ENCODE measurements at places on chromosomes 6 and 20.

- no peak for DNase-seq
Observed at GRCh38 chr6:53829698-53830221, 35.0 kb downstream of the LRRC1 start.

DNA sequence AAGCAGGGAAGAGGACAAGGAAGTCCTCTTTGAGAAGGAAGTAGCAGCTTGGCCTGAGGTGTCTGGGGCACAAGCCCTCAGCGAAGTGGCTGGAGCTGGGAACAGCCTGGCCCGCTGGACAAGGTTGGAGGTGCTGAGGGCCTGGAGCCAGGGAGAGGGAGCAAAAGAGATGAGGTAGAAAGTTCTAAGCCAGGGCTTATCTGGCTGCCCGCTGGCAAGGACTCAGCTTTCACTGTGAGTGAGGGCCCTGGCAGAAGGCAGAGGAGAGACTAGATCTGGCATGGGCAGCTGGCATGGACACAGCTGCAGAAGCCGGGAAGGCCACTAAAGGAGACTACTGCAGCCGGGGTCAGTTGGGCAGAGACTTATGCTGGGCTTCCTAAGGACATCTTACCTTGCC is 21.8 kb upstream of the PCMTD2 start:
- no peak for DNase-seq

DNA sequence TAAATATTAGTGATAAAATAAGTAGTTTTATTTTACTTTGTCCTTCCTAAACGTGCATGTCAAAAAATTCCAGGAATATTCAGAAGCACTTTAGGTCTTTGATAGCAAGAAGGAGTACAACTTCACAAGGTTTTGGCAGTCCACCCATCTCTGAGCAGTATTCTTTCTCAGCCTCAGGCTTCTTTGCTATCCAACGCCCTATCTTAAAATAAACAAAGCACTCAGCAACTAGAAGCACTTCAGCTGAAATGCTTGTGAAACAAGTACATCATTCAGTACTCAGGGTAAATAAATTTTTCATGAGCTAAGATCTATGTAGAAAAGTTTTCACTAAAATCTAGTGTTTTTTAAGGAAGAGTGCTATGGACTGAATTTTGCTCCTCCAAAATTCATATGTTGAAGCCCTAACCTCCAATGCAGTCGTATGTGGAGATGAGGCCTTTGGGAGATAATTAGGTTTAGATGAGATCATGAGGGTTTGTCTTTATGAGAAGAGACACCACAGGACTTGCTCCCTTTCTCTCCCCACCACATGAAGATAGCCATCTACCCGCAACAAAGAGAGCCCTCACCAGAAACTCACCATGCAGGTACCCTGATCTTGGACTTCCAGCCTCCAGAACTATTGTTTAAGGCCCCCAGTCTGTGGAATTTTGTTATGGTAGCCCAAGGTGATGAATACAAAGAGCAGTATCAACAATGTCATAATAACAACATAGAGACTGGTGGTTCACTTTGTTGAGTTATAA is 539.1 kb downstream of the TFAP2A start:
- DNase-seq: no peak

GRCh38 chr6:24600903-24601302 is 45.1 kb downstream of the KIAA0319 start:
- DNase-seq: no peak

DNA sequence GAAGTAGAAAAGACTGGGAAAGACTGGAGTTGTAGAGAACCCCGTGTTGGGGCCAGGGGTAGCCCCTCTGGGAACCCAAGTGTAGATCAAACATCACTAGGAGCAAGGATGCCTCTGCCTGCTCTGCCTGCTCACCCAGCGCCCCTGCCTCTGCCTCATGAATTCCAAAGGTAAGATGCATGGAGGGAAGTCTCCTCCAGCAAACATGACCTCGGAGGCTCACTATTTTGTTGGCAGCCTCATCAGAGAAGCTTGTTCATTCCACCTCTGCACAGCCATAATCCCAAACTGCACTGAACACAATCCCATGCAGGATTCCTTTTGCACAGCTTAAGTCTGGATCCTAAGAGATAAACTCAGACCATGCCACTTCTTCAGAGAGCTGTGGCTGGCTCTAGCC is 4.9 kb downstream of the FRS3 start:
- no peak for DNase-seq

DNA sequence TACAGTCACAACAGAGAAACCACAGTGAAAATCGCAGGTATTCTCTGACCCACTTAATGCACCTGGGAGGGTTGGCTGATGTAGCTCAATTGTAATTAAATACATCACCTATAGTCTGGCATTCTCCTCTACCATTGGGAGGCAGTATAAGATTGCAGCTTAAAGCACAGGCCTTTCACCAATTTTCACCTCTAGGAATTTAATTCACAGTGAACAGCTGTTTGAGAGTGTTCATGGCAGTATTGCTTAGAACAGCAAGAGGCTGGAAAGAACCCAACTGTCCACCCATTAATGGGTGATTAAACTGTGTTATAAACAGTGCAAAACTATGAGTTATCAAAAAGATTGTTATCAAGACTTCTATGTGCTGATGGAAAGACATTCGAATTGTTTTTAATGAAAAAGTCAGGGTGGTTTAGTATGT is 2.0 kb downstream of the EDEM2 start:
- DNase-seq: peak; percentile 60

DNA sequence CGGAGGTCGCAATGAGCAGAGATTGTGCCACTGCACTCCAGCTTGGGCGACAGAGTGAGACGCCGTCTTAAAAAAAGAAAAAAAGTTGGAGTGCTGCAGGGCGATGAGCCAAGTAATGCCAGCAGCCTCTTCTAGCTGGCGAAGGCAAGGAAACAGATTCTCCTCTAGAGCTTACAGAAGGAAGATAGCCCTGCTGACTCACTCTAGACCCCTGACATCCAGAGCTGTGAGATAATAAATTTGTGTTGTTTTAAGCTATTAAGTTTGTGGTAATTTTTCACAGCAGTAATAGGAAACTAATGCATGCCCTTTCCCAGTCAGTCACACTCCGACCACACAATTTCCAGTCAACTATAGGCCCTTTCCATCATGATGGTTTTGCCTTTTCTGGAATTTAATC is 16.4 kb downstream of the PRSS16 start:
- no peak for DNase-seq

DNA sequence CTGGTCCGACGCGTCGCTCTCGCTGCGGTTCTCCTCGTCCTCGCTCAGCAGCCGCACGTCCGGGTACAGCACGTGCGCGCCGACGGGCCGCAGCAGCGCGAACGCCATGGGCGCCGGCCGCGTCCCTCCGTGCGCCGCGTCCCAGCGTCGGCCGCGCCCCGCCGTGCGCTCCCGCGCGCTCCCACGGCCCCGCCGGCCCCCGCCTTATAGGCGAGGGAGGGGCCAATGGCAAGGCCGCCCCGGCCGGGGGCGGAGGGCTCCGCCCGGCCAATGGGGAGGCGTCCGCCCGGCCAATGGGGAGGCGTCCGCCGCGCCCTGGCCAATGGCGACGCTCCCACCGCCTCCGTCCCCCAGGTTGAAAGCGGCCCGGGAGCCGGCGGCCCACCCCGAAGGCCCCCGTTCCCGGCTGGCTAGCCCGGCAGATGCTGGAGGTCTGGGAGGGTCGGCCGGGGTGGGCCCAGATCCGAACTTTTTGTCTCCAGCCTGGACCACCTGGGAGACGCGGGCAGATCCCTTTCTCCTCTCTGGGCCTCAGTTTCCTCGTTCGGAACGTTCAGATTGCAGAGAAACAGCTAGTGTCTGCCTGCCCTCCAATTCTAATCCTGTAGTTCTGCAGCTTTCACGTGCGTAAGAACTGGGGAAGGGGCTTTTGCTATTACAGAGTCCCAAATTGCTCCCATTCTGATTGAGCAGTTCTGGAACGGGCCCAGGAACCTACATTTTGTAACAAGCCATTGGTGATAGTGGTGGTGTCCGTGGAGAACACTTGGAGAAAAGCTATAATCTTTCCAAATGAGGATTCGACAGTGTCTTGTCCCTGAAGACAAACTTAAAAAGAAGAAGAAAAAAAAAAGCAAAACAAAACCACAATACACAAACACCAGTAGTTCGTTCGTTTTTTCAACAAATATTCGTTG is at the start of gene TCF15:
TSS of gene TCF15 (minus strand) at position 180 of the 917 bp plus-strand sequence. CDS start at position 108, 72 bp downstream.
- DNase-seq: peak; percentile 69

GRCh38 chr6:96611342-96611991 is 48.5 kb downstream of the FHL5 start:
- DNase-seq: no peak

GRCh38 chr6:138290423-138290962 is 72.2 kb upstream of the PBOV1 start:
- DNase-seq: no peak

- peak; percentile 53 for DNase-seq
Observed at GRCh38 chr6:45483021-45483420, 105.3 kb upstream of the SUPT3H start.

- DNase-seq: no peak
Observed at GRCh38 chr6:159089443-159089842, 44.7 kb upstream of the TAGAP start.

GRCh38 chr6:21680611-21681010 is 87.1 kb downstream of the SOX4 start:
- no peak for DNase-seq

DNA sequence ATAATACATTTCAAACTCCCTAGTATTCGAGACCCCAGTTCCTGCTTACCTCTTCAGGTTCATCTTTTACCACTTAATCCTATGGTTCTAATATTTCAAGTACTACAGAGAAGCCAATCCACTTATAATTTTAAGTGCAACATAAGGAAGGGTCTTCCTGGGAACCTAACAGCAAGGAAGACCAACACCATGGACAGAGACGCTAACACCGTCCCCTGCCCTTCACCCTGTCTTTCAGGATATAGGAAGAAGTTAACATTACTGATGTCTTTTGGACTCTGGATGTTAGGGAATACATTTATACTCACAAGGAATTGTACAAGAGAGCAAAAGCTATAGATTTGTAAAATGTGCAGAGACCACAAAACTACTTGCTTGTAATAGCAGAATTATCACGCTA is 565.0 kb upstream of the CHD6 start:
- no peak for DNase-seq

- no peak for DNase-seq
Observed at GRCh38 chr6:45988635-45989034, 27.0 kb downstream of the CLIC5 start.

DNA sequence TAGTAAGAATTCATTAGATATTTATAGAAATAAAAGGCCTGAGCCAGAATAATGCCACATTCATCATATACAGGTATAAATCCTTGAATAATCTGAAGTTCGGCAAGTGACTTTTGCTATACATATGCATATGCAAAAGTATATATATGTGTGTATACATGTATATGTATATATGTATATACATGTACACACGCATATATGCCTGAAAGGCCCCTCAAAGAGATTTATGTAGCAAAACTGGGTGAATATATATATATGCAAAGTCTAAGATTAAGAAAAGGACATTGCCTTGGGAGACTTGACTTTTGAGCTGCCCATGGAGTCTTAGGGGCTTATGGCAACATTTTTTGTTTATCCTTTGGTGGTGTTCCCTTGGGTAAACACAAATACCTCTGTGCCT is 231.4 kb downstream of the BMP2 start:
- no peak for DNase-seq

DNA sequence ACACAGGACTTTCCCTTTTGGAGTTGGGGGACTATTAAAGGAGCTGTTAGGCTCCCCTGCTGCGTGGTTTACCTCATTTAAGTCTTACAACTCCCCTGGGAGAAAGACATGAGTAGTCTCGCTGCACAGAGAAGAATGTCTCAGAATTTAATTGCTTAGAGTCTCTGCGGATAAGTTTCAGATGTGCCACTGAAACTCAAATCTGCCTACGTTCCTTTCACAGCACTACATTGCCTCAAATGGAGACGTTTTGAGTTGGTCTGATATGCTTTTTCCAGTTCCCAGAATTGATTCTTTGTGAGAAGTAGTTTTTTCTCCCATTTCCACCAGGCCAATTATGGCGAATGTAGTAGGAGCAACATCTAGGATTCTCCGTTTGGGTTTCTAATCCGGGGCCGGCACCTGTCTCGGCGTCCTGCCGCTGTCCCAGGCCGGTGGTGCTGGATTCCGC is 532 bp upstream of the SLC35F1 start:
- peak; percentile 48 for DNase-seq

DNA sequence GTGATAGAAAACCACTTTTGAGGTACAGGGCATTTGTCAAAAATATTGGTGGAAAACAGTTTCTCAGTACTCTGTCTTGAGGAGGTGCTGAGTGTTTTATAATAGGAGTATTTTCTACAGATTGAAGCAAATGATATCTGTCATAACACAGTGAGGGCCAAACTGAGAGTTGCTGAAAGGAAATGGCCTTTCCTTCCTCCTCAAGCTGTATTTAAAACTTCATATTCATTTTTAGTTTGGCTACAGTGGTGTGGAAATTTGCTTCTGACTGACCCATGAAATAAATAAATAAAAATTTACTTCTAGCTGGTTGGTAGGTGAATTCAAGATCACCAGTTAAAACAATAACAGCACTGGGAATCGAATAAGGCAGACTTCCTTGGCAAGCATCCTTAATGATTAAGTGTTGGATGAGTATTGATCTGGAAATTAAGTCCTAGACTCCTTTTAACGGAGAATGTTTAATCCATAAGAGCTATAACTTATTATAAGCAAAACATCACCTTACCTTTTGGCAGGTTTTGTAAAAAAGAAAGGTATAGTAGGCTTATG is 828.6 kb upstream of the CITED2 start:
- DNase-seq: no peak

GRCh38 chr6:10555625-10556309 is 34.6 kb downstream of the GCNT2 start:
- DNase-seq: peak; percentile 92

- DNase-seq: no peak
Observed at GRCh38 chr6:31659649-31660380, 763 bp downstream of the C6orf47 start.

DNA sequence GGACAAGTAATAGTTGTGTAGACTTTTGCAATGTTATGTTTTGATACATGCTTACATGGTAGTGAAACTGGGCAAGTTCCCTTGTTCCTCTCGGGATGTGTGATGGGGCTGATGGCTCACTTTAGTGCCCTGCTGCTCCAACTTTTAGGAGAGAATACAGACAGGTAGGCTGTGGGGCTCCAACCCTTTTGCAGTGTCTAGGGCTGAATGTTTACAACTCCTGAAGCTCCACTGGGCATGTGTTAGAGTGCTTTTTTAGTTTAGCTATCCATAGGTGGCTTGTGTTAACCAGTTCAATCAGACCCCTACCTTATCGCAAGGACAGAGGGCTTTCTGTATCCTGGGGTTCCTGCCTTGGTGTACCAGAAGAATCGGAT is 33.8 kb downstream of the SERPINB6 start:
- no peak for DNase-seq

- DNase-seq: no peak
Observed at GRCh38 chr20:24970030-24970553, 21.0 kb downstream of the CST7 start.

DNA sequence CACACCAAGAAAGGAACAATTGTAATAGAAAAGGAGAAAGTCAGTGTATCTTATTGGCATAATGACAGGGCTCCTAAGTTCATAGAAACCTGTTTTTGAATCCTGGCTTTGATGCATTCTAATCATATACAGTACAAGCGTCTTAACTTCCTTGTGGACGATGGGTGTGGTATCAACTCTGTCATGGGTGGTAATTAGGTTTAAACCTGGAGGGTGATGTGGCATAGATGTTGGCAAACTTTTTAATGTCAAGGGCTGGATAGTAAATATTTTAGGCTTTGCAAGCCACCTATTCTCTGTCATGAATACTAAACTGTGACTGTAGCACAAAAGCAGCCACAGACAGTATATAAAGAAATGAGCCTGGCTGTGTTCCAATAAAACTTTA is 138.7 kb upstream of the EDN1 start:
- no peak for DNase-seq

Measured in NCI-H2227 treated with DMSO at 0.1 percent for 48 hours (cell line).